ENCODE measurements at places on chromosomes 6 and 20.

- DNase-seq = no peak
These were observed 484.3 kb upstream of the JAG1 start for GRCh38 chr20:11158146-11158545.

DNA sequence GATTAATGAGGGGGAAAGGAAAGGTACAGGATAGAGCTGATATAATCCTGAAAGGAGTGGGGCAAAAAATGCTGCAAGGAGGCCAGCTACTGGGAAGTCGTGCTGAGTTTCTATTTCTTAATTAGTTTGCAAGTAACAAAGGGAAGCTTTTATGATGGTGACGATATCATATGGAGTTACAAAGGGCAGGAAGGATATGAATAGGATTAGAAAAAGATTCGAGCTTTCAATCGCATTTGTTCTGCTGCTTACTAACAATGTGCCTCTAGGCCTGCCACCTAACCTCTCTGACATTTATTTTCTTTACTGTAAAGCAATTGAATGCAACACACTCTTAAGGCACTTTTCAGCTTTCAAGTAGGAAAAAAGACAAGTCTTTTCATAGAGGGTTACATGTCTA lies 219.2 kb downstream of the CLVS2 start:
- DNase-seq = no peak

DNA sequence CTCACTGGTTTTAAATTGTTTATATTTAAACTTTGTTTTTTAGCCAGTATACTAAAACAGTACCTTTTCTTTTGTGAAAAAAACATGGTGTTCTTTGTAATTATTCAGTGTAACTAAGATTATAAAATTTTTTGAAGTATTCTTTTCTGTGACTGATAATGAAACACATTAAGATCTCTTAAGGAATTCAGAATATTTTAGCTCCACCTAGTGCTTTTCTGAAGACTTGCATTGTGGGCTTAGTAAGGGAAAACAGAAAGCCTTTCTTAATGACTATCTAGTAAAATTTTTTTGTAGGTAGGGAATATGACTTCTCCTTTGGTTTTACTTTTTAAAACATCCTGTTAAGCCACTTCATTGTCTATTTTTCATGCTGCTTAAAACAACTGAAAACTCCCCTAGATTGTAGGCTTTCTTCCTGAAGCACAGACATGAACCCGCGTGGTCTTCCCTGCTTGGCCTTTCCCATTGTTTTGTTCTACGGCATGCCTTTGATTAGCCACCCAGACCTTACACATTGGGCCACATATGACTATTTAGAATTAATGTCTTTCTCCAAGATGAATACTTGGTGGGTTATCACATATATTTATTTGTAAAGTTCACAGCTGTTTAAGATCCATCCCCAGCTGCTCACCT lies 72.1 kb downstream of the AFDN start:
- DNase-seq = no peak

- no peak for DNase-seq
These were observed 7.3 kb downstream of the EDN1 start for GRCh38 chr6:12297363-12298016.

All from CD8-positive, alpha-beta memory T cell (primary cell).